Activated CD4-positive, alpha-beta T cell treated with anti-CD3 and anti-CD28 coated beads, Interleukin-2, amount 50 U/mL, for 4 hours (primary cell): ENCODE measurements at places on chromosomes 5 and 9.

DNA sequence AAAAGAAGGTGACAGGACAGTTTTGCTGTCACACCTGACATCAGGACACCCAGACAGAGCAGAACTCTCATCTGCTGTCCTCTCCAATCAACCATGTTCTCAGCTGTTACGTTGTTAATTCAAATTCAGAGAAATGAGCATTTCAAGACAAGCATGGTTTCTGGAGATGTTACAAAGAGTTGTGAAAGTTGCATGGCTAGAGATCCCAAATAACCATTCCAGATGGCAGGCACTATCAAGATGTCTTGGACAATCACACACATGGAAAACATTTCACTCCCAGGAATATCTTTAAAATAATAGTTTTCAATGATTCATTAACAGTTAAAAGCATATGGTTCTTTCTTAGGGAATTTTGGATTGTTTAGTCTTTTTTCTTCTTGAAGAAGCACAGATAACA, 533.1 kb downstream of the AGTPBP1 start:
- DNase-seq = no peak

DNA sequence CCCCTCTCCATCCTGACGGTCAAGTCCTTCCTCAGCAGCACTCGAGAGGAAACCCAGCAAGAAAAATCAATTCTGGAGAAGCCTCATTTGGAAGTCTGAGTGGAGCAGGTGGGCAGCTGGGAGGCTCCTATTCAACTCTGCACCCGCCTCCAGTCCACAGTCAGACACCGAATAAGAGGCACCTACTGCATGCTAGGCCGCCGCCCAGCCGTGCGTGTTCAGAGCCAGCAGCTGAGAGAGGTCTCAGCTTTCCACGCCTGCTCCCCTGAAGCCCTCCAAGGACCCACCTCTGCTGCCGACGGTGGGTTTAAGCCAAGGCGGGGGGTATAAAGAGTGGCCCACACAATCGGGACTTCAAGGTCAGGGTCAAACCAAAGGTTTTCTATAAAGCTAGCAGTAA, 41.9 kb downstream of the VAV2 start:
- no peak for DNase-seq

DNA sequence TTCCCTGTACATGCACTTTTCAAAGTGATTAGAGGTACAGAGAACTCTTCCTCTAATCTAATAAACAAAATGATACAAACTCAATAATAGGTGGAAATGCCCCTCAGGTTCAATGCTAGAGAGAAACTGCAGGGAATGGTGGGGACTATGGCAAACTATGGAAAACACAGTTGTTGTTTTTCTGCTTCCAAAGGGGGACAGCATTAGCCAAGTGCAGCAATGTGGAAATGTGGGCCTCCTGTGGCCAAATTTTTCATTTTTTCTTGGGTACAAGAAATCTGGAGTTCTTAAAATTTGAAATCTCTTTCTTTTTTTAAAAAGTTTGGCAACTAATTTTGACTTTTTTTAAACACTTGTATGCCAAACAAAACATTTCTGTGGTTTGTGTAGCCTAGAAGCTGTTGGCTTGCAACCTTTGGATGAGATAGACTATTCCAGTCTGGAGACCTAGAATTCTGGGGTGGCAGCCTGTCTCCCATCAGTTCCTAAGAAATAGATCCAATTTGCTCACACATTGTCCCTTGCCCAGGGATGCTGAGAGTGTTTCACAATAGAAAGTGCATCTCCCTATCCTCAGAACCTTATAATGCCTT, 218.6 kb downstream of the PAPPA start:
- no peak for DNase-seq

DNA sequence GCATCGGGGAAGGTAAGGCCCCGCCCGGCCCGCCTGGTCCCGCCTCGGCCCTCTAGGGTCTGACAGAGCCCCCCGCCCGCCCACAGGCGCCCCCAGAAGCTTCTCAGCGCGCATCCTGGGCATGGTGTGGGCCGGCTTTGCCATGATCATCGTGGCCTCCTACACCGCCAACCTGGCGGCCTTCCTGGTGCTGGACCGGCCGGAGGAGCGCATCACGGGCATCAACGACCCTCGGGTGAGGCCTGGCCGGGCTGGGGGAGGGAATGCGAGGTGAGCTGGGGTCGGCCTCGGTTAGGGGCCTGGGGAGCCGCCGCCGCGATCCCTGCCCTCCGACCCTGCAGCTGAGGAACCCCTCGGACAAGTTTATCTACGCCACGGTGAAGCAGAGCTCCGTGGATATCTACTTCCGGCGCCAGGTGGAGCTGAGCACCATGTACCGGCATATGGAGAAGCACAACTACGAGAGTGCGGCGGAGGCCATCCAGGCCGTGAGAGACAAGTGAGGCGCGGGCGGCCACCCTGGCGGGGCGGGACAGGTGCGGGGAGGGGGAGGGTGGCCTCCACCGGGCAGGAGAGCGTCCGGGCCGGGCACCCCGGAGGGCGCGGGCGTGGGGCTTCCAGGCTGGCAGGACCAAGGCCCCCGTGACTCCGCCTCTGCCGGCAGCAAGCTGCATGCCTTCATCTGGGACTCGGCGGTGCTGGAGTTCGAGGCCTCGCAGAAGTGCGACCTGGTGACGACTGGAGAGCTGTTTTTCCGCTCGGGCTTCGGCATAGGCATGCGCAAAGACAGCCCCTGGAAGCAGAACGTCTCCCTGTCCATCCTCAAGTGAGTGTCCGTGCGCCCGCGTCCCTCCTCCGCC, 7.1 kb downstream of the LRRC26 start:
- peak; percentile 14 for DNase-seq
